ENCODE measurements at places on chromosomes 1 and 21.

DNA sequence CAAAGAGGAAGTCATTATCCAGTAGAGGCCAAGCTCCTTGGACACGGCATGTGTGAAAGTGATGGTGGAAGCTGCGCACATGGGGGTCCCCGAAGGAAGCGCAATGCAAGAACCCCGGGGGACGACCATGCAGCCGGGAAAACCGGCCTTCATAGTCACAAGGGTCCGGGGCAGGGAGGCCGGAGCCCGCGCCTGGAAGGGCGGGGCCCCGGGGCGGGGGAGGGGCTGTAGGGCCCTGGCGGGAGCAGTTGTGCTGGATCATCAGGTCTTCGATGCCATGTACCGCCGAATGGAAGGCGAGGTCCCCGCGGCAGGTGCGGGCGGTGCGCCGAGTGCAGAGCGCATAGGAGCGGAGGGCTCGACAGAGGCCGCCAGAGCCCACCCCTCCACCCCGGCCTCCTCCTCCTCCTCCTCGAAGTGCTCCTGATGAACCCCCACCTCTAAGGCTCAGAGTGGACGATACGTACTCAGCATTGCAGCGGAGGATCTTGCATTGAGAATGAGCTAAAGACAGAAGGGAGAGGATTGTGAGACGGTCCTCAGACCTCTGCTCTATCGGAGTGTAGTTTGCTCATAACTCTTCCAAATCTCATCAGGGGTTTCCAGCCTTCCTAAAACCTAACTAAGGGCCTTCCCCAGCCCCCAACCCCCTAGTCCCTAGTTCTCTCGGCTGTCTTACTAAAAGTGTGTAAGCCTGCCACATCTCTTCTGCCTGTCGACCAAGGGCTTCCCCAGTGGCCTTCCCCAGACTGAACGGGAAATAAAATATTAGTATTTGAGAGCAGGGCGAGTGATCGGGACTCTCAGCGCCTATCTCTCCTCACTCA lies 2.1 kb downstream of the HJV start:
- no peak for DNase-seq

DNA sequence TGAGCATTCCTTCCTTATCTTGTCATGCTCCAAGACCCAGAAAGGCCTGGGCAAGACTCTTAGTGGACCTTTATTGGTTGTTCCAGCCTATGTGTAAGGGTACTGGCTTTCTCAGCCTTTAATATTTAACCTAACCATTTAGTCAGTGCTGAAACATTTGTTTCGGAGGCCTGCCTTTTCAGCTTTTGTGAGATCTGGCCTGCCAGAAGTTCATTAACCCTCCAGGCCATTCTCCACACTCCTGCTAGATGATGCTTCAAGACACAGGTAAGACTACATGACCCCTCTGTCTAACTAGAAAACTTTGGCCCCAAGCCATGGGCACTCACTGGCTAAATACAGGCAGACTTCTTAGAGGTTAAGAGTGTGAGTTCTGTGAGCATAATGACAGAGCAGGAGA lies 138.4 kb upstream of the ZP4 start:
- no peak for DNase-seq

DNA sequence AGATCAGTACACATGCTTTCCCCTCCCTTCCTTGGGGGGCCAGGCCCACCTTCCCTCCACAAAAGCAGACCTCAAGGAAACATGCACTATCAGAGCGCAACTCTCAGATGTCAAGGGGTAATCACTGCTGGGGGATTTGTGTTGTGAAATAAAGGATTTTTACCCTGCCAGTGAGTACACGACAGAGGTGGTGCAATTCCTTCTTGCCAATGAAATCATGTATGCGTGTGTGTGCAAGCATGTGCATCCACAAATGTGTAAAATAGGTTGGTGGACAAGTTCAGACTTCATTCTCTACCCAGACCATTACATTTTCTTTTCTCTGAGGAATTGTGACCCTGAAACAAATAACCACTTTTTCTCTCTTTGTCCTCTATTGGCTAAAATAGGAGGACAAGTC lies 9.8 kb upstream of the NOS1AP start:
- DNase-seq: no peak

GRCh38 chr1:155591770-155592169 lies 18.2 kb upstream of the MSTO1 start:
- DNase-seq: no peak

DNA sequence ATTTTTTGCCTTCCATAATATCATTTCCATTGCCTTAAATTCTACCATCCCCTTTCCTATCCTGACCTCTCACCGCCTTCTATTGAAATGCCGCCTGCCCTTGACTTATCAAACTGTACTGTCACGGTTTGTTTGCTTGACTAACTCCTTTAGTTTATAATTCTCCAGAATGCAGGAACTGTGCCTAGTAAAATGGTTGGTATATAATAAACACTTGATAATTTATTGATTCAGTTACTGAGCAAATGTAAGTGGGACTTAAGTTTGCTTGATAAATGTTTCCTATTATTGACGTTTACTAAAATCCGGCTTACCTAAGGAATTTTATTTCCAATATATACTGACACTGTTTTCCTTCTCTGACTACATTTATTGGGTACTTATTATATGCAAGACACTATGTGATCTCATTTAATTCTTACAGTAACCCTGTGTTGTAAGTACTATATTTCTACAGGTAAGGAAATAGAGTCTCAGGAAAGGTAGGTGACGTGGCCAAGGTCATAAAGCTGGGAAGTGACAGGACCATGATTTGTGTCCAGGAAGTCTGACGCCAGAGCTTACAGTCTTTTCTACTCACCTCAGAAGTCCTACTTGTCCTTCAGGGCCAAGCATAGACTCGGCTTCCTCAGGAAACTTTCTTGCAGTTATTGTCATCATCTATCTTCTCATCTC lies 35.7 kb downstream of the DPT start:
- no peak for DNase-seq

- DNase-seq: no peak
These were observed 37.6 kb upstream of the HMGB4 start for GRCh38 chr1:33826311-33826710.

Measured in left hindlimb (tissue), 1 donor.